ENCODE measurements at places on chromosomes 1 and 21. TPM values are rescaled to one million over a fixed set of nuclear protein-coding genes. Genes with fewer than 3 reads are reported as not detected.

Gene GBP1
- total RNA-seq: 4.8 TPM

DNA sequence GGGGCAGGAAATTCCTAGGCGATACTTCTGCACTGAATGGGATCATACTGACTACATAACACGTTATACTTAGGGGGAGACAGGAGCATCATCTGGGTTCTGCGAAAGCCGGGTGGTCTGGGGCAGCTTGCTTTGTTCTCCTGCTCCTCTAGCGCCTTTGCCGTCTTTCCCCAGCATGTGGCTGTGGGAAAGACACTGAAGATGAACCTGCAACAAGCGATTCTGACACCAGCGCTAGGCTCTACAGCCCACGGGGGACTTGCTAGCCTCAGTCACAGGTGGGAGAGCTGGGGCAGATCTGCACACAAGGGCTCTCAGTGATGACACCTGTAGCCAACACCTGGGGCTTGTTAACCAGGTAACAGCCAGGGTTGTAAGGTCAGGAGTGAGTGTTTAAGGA lies 51.8 kb downstream of the CD46 start:
- DNase-seq: no peak

DNA sequence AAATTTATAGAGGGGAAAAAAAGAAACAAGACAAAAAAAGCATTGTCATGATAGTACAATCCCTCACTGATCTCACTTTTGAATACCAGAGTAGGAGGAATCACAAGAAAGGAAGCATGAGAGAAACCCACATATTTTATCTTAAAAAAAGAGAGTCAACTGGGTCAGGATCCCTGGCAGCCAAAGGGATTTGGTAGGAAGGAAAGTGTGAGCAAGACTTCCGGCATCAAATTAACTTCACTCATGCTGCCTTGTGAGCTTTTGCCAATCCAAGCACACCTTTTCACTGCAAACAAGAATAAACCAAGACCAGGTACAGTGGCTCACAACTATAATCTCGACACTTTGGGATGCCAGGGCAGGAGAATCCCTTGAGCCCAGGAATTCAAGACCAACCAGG lies 53.1 kb downstream of the SLC9C2 start:
- no peak for DNase-seq

DNA sequence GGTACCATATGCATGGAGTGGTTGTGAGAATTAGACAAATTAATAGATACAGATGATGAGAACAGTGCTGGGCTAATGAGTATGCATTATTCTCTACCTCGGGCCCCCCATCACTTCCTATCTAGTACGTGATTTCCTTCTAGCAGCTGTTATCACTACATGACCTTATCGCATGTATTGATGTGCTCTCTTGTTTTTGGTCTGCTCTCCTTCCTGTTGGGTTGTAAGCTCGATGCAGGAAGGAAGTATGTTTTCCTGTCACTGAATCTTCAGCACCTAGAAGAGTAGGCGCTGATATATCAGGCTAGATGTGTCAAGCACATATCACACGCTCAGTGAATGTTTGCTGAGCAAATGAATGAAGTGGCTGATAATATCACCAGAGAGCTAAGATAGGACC lies 43.9 kb upstream of the IFNAR2 start:
- no peak for DNase-seq

Gene CA14
- not detected for total RNA-seq
